ENCODE measurements at places on chromosomes 4 and X.

GRCh38 chrX:120726294-120726693 is 96.4 kb upstream of the C1GALT1C1 start:
- peaks cover 15% of the 10 kb centered on the region for H3K4me1 ChIP-seq
- no peaks in the 10 kb centered on the region for H3K36me3 ChIP-seq
- no peaks in the 10 kb centered on the region for H3K27me3 ChIP-seq
- H3K4me3 ChIP-seq: peak overlapping the region; percentile 72
- DNase-seq: peak; percentile 68
- peak overlapping the region; percentile 73 for H3K27ac ChIP-seq

DNA sequence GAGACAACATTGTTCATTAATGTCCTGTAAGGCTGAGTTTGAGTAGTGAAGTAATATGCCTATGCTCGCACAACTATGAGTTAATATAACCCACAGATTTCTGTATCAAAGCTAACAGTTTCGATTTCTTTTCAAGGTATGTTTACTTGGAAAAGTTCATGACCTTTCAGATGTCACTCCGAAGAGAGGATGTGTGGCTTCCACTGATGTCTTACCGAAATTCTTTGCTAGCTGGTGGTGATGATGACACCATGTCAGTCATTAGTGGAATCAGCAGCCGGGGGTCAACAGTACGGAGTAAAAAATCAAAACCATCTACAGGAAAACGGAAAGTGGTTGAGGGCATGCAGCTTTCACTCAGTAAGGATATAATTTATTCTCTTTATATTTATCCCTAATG is 124.9 kb downstream of the STAG2 start:
- no peak for DNase-seq
- H3K4me3 ChIP-seq: no peak overlapping the region
- H3K4me1 ChIP-seq: no peaks in the 10 kb centered on the region

- no peaks in the 10 kb centered on the region for H3K27me3 ChIP-seq
- H3K27ac ChIP-seq: peak overlapping the region; percentile 100
- peak overlapping the region; percentile 96 for H3K4me3 ChIP-seq
- H3K36me3 ChIP-seq: no peaks in the 10 kb centered on the region
- no peak for DNase-seq
- H3K4me1 ChIP-seq: peaks cover 11% of the 10 kb centered on the region
These were observed 961 bp upstream of the NOCT start for GRCh38 chr4:139014371-139015268.

DNA sequence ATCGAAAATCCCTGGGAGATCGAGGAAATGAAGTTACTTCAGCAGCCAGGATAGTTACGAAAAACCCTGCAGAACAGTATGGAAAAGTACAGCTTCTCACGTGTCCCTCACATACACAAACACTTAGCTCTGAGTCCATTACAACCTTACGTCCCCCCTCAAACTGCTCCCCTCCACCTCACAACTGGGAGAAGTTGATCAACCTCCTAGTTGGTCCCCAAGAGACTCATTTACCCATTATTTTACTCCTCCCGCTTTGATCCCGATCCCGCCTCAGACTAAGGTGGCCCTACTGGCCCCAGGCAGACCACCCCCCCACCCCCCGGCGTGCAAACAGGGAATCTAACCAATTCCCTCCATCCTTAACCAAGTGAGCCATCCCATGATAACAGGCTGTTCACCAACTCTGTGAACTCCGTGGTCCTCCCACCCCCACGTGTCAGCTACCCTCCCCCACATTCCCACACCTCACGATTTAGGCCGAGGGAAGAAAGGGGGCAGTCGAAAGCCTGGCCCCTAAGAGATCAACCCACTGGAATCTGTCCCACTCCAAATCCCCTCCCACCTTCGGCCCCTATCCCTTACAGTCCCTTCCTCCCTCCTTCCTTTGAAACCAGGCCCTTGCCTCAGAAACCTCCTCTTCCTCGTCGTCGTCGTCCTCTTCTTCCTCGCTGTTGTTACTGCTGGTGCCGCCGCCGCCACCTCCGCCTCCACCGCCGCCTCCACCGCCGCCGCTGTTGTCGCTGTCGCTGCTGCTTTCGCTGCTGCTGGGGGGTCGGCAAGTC is 755 bp downstream of the ANKRD17 start:
- H3K27me3 ChIP-seq: no peaks in the 10 kb centered on the region
- H3K4me1 ChIP-seq: peaks cover 55% of the 10 kb centered on the region
- H3K4me3 ChIP-seq: peak overlapping the region; percentile 96
- DNase-seq: no peak
- no peaks in the 10 kb centered on the region for H3K36me3 ChIP-seq

DNA sequence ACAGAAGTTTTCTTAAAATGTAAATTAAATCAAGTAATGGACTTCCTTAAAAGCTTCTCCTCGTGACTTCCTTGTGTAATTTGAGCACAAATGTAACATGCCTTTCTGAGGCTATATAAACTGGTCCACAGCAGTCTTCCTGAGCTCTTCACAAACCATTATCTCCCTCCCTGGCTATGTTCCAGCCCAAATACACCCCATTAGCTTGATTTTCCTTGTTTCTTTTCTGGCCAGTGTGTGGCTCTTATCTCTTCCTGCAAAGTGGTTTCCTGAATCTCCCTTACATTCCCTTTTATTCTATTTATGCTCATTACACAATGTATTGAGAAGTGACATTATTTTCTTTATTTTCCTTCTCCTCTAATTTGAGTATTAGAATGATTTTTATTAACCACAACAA is 1085.3 kb upstream of the PCDH10 start:
- H3K27ac ChIP-seq: no peak overlapping the region
- no peaks in the 10 kb centered on the region for H3K4me1 ChIP-seq
- no peak overlapping the region for H3K4me3 ChIP-seq
- no peaks in the 10 kb centered on the region for H3K27me3 ChIP-seq
- no peak for DNase-seq

DNA sequence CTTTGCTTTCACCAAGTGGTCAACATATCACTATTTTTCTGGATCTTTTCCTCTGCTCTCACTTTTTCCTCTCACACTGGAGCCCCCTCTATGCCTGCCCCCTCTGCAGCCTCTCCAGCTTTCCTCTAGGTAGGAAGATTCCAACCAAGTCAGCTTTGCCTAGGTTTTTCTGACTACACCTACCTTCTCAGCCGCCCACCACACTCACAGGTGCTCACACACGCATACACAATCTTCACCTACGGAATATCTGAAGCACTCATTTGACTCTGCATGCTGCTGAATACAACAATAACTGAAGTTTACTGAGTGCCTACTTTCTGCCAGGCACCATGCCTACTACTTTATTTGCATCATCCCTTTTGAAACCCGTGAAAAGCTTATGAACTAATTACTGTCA is 328.0 kb downstream of the PPP3CA start:
- peak overlapping the region; percentile 76 for H3K27ac ChIP-seq
- H3K27me3 ChIP-seq: no peaks in the 10 kb centered on the region
- DNase-seq: no peak
- H3K4me1 ChIP-seq: peaks cover 21% of the 10 kb centered on the region
- peaks cover 8% of the 10 kb centered on the region for H3K36me3 ChIP-seq
- H3K4me3 ChIP-seq: peak overlapping the region; percentile 51

DNA sequence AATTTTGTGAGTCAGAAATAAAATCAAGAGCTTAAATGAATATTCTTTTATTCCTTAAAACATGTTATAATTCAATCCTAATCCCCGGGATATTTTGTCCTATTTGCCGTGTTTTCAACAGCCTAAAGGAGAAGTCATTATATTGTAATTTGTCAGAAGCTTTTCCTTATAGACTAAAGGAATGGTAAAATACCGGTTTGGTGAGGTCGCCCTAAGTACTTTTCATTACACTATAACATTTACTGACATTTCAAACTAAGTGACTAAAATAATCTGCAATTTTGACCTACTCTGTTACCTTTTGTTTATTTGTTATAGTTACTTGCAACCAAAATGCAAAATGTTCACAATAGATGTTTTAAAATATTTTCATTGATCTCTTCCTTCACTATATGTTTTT is 8.8 kb downstream of the DCLK2 start:
- no peak overlapping the region for H3K27ac ChIP-seq
- H3K4me1 ChIP-seq: peaks cover 5% of the 10 kb centered on the region
- DNase-seq: no peak
- no peak overlapping the region for H3K4me3 ChIP-seq

DNA sequence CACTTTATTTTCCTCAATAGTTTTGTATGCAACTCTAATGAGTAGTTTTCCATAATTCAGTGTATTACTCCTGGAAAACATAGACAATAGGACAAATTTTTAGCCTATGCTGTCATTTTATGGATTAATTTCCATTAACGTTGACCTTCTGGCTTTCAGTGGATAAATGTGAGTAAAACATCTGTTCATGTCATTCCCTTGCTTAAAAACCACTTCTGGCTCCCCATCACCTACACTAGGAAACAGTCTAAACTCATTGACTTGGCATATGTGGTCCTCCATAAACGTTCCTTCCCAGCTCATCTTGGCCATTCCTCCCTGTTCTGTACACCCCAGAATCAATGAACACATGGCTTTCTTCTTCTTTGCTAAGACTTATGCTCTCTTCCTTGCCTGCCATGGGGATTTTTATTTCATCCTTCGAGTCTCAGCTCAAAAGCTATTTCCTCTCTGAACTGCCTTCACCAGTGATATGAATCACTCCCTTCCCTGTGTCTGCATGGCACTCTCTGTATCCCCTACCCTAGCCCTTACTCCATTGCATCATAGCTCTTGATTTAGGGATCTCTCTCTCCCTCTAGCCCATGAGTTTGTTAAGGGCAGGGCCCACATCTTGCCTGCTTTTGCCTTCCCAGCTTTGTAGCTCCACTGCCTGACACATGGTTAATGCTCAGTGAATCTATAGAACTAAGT is 34.8 kb downstream of the DOCK11 start:
- peak overlapping the region; percentile 97 for H3K27ac ChIP-seq
- H3K4me1 ChIP-seq: peaks cover 57% of the 10 kb centered on the region
- no peaks in the 10 kb centered on the region for H3K27me3 ChIP-seq
- H3K4me3 ChIP-seq: peak overlapping the region; percentile 27

DNA sequence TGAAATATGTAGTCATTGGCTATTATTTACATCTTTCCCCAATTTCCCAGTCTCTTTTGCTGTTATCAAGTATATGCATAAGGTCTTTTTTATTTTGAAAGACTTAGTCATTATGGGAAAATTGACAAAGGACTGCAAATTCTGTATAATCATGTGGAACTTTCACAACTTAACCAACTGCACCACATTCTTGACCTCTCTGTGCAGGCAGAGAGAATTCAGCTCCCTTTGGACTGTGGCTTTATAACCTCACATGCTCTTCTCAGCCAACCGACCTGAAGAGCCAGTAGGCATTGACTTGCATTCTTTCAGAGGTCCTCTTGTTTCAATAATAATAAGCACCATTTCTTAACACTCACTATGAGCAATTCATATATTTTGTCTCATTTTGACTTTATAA is 66.9 kb downstream of the ANXA3 start:
- no peak for DNase-seq
- H3K36me3 ChIP-seq: no peaks in the 10 kb centered on the region
- H3K27ac ChIP-seq: no peak overlapping the region

DNA sequence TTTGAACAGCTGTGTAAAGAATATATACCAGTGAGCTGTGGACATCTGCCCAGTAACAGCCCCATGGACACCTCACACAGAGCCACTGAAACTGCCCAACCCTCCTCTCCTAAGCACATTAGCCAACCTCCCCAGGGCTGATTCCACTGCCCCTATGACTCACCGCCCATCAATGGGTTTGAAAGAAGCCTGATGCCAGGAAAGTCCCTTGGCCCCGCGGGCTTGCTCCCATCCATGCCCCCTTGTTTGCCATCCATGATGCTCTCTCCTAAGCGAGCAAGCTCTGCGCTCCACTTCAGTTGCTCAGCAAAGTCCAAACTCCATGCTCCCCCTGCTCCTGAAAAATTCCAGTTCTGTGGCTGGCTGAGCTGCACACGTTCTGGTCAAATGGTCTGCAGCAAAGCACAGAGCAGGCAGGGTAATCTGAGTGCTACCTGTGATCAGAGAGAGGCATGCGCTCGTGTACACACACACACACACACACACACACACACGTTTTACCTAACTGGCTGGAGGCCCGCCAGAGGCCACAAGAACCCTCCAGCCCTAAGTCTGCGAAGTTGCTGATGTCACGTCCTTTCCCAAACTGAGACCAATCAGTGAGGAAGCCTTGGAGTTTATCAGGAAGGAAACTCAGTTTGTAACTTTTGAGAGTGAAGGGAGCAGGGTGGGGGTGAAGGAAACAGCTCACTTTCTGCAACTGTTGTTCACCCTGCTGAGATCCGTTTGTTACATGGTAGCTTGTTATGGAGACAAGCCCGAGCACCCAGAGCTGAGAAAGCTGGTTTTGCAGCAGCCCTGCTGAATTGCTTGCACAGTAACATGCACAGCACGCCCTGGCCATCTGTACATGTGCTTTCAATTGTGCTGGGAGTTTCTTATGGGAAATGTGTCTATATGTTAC is at the start of gene ASB9:
Gene ASB9 (minus strand): TSS at position 466 of the 904 bp plus-strand sequence. CDS start 209 bp downstream, at position 257.
- H3K4me1 ChIP-seq: peaks cover 8% of the 10 kb centered on the region
- no peak for DNase-seq
- no peak within 1 kb of the TSS for H3K4me3 ChIP-seq

- no peaks in the 10 kb centered on the region for H3K4me1 ChIP-seq
- H3K36me3 ChIP-seq: peaks cover 21% of the 10 kb centered on the region
- H3K4me3 ChIP-seq: no peak overlapping the region
- no peak overlapping the region for H3K27ac ChIP-seq
These were observed 103.8 kb downstream of the TBC1D19 start for GRCh38 chr4:26687728-26688127.

GRCh38 chrX:150316564-150316963 is 46.6 kb upstream of the MAMLD1 start:
- no peak overlapping the region for H3K27ac ChIP-seq
- H3K4me1 ChIP-seq: no peaks in the 10 kb centered on the region
- H3K27me3 ChIP-seq: no peaks in the 10 kb centered on the region

DNA sequence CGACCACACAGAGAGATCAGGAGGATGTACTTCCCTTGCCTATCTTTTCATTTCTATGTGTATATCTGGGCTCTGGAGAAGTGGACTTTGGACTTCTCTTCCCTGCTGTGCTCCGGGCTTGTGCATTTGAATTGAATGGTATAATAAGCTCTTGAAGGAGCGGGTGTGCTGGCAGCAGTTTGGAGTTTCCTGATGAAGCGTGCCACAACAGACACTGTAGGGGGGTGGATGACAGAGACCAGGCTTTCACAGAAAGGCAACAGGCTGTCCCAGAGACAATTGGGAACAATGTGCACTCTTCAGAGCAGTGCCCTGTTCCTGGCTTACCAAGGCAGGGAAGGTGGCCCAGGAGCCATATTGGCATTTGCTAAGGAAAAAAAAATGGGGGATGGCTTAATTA is 170.1 kb downstream of the FRMPD4 start:
- no peak overlapping the region for H3K4me3 ChIP-seq
- H3K36me3 ChIP-seq: no peaks in the 10 kb centered on the region
- H3K27me3 ChIP-seq: peaks cover 4% of the 10 kb centered on the region
- DNase-seq: no peak

- no peak overlapping the region for H3K27ac ChIP-seq
- no peaks in the 10 kb centered on the region for H3K4me1 ChIP-seq
- H3K4me3 ChIP-seq: no peak overlapping the region
These were observed 84.5 kb downstream of the GATB start for GRCh38 chr4:151676301-151676700.

All from naive B cell (primary cell).